ENCODE measurements at places on chromosomes 4 and X. TPM values are rescaled to one million over a fixed set of nuclear protein-coding genes. Genes with fewer than 3 reads are reported as not detected.

FRAS1 gene
- total RNA-seq = 0.15 TPM

AFP gene
- 0.15 TPM for total RNA-seq

FGFBP1 gene
- total RNA-seq = not detected

ETDB gene
- total RNA-seq = not detected

MTMR8 gene
- total RNA-seq = 1.2 TPM

DOK7 gene
- 0.17 TPM for total RNA-seq
